ENCODE measurements at places on chromosomes 2 and 18.

- no peak for DNase-seq
Measured at GRCh38 chr18:75130591-75131328, 78.2 kb downstream of the PTGR3 start.

GRCh38 chr2:97900806-97901205 is 94.9 kb downstream of the TMEM131 start:
- peak; percentile 24 for DNase-seq

DNA sequence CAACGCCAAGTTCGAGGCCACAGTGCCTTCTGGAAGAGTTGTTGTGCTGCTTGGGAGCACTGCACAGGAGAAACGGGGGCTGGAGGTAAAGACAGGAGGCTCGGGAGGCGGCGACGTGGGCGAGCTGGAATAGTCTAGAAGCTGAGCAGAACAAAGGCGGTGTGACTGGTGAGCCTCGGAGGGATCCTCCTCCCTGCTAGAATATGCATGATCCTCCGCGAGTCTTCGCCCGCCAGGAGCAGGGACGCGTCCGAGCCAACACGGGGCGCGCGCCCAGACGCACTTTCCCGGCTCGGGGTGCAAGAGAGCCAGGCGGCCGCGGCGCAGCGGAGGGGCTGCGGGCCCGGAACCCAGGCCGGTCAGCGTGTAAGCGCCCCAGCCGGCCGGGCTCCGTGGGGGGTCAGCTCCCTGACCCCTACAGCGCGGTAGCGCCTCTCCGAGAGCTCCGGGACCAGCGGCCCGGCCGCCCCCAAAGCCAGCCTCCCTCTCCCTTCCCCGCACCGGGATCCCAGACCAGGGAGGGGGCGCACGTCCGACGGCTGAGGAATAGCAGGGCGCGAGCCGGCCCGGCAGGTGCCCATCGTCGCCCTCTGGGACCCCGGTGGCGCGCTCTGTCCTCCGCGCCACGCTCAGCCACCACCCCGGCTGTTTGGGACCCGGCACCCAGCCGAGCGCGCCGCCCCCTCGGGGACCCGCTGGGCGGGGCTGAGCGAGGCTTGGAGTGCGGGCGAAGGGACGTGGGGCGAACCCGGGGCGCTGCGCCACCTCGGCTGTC is 62.5 kb downstream of the GNAL start:
- no peak for DNase-seq

GRCh38 chr2:160816916-160817499 is 323.4 kb upstream of the RBMS1 start:
- DNase-seq: no peak

- no peak for DNase-seq
Measured at GRCh38 chr2:168643979-168644378, 158.5 kb upstream of the NOSTRIN start.

DNA sequence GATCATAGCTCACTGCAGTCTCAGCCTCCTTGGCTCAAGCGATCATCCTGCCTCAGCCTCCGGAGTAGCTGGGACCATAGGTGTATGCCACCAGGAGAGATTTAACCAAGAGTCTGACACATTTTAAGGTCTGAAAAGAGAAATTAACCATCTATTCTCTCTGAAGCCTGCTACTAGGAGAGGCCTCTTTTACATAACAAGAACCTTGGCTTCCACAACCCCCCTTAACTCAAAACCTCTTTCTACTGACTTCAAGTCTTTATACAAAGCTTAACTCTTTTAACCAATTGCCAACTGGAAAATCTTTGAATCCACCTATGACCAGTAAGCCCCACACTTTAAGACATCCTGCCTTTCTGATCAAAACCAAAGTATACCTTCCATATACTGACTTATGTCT is 279.9 kb upstream of the CELF4 start:
- no peak for DNase-seq

DNA sequence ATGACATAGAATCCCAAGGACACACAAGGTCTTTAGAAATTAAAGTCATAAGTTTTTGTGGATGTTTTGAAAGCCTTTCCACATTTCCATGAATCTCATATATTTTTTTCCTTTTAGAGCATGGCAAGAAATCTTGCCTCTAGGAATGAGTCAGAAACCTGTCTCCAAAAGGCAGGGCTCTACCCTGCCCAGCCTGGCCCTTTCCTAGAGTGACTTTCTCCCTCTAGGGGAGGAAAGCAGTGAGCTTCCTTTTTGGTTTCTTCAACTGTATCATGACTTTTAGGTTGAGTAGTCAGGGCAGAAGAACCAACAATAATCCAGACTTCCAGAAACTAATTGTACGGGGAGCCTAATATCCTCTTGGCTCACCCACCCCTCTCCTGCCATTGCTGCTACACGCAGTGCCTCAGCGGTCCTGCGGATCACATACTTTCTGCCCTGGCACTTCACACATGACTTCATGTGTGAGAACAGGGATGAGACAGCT is 300.3 kb downstream of the AGPS start:
- DNase-seq: peak; percentile 74

DNA sequence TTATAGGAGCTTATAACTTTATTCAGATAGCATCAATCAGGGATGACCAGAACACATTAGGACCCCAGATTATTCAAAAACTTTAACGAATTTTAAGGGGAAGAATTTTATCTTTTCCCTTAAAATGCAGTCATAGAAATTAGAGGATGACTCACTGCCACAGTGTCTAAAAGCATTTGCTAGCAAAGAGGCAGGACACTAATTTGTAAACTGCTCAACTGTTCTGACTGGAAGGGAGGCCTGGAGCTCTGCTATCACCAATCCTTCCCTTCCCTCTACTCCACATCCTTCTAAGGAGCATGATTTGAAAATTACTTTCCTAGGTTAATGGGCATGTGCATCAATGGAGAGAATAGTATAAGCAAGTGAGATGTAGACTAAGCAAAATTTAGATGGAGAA is 40.5 kb downstream of the PREPL start:
- DNase-seq: no peak

GRCh38 chr2:222802514-222803196 is 58.2 kb upstream of the ACSL3 start:
- no peak for DNase-seq

DNA sequence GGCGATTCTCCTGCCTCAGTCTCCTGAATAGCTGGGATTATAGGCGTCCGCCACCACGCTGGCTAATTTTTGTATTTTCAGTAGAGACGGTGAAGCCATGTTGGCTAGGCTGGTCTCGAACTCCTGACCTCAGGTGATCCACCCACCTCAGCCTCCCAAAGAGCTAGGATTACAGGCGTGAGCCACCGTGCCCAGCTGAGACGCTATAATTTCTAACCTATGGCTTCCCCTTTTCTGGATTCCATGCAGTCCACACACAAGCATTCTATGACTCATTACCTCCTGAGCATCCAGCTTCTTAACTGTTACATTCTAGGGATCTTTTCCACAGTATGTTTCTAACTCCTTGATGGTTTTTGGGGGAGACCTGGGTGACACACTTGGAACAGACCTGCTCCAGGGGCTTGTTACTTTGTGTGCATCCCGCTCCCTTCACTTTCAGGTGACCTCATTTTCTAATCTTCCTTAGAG is 11.8 kb upstream of the KCMF1 start:
- peak; percentile 74 for DNase-seq

GRCh38 chr18:75173125-75173432 is 35.9 kb downstream of the PTGR3 start:
- no peak for DNase-seq

DNA sequence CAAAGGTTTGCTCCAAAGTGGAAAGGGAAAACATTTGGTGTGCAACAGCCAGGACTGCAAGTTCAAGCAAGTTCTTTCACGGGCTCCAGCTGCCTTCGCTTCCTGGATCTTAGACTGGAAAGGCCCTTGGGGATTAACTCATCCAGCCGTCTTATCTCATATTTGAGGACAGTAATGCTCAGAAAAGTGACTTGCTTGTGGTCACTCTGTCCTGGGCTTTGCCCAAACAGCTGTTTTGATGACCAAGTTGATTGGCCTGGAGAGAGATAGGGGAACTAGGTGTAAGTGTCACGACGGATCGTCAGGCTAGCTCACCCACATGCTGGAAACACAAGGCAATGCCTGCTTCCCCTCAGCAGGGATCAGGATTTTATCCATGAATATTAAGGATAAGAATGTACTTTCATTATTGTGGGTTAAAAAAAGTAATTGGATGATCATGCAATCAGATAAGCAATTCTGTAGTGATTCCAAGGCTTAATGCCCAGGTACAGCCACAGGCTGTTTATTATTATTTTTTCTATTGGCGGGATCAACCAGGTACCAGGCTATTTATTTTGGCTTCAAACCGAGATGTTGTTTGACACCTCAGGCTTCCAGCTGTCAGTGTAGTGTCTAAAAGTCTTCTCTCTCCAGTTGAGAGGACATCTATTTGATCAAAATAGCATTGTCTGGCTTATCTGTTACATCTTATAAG is 162.5 kb upstream of the EPAS1 start:
- DNase-seq: peak; percentile 74

GRCh38 chr2:216622526-216622925 is 10.7 kb upstream of the IGFBP2 start:
- no peak for DNase-seq

DNA sequence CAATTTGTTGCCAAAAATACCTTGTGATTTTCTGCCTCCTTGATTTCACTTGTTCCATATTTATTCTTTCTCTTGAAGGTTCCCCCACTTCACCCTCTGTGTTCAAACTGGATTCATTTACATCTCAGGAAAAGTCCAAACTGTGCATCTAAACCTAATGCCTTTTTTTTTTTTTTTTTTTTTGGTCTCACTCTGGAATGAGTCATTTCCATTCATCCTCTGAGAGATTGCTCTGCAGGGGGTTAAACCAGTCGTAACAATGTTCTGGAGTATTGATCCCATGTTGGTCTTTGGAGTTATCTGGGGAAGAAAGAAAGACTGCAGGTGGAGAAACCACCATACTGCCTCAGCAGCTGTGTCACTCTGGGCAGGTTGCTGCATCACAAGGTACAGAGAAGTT is 119.7 kb downstream of the TACR1 start:
- no peak for DNase-seq

- no peak for DNase-seq
Measured at GRCh38 chr2:176156807-176157498, at the start of gene HOXD3. Gene HOXD3, plus strand, starts transcription at chr2:176157307. Its CDS starts 11,808 bp downstream, at chr2:176169115.

DNA sequence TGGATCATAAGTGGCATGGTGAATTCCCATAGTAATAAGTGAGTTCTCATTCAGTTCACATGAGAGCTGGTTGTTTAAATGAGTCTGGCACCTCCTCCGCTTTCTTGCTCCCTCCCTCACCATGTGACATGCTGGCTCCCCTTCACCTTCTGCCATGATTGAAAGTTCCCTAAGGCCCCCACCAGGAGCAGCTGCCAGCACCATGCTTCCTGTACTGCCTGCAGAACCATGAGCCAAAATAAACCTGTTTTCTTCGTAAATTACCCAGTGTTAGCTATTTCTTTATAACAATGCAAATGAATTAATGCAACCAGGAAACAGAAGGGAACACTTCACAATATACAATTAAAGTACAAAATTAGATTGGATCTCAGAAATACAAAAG is 257.0 kb downstream of the MREG start:
- no peak for DNase-seq

- no peak for DNase-seq
Measured at GRCh38 chr2:96859681-96860064, 1.9 kb upstream of the ANKRD39 start.

GRCh38 chr2:100200985-100201384 is 58.6 kb upstream of the AFF3 start:
- peak; percentile 36 for DNase-seq

- no peak for DNase-seq
Measured at GRCh38 chr2:31238906-31239592, 5.1 kb downstream of the EHD3 start.

- DNase-seq: peak; percentile 17
Measured at GRCh38 chr2:7773362-7774360, 856.4 kb downstream of the RNF144A start.

- DNase-seq: no peak
Measured at GRCh38 chr2:233700028-233700635, 7.4 kb downstream of the UGT1A6 start.

DNA sequence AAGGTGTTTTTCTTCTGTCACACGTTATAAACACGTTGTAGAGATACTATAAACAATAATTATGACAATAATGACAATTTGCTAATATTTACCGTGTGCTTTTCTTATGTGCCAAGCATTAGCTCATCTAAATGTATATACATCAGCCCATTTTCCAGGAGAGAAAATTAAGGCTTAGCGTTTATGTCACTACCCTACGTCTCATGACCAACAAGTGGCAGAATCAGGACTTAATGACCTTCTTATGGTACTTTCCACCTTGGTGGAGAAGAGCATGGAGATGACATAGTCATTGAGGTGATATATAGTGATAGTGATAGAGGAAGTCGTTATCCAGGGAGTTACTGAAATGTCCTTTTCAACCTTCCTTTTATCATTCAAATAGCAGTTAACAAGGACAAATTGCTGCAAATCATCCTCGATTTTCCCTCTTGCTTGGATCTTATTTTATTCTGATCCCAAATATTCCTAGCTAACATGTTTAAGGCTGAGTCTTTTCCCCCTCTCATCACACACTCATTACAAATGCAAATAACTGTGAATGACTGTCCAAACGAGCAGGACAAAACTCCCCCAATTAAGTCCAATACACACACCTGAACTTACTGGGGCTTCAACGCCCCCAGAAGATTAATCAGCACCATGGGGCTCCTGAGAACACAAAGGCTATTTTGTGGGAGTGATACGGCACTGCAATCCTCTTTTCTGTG is 27.3 kb downstream of the SPRED2 start:
- no peak for DNase-seq

- DNase-seq: no peak
Measured at GRCh38 chr2:104939570-104940217, 85.8 kb downstream of the POU3F3 start.

GRCh38 chr2:239251971-239252370 is 148.8 kb downstream of the HDAC4 start:
- no peak for DNase-seq

- no peak for DNase-seq
Measured at GRCh38 chr18:36494160-36494437, 196.6 kb downstream of the FHOD3 start.

GRCh38 chr2:73418343-73418742 is 32.7 kb downstream of the ALMS1 start:
- no peak for DNase-seq

- no peak for DNase-seq
Measured at GRCh38 chr2:20623741-20624155, 27.1 kb downstream of the HS1BP3 start.

GRCh38 chr18:22067109-22067508 is 102.3 kb upstream of the GATA6 start:
- DNase-seq: no peak

- DNase-seq: no peak
Measured at GRCh38 chr2:177746358-177746757, 326.2 kb downstream of the PDE11A start.

DNA sequence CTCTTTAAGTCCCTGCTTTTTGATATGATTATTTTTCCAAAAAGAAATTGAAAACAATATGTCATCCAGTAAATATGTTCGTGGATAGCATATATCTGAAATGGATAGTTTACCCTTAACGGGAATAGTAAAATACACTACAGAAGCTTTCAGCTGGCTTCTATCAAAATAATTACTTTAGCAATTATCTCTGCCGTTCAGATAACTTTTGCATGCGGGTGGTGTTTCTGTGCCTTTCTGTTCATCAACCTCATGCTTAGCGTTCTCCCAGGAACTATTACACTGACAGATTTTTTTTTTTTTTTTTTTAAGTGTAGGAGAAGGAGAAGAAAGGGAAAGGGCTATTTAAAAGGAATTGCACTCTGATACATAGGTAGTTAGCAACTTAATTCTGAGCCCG is 53.6 kb downstream of the TSHZ1 start:
- DNase-seq: no peak

GRCh38 chr2:11099122-11100065 is 55.9 kb upstream of the SLC66A3 start:
- DNase-seq: no peak
